ENCODE measurements at places on chromosomes 7 and 10. TPM values are rescaled to one million over a fixed set of nuclear protein-coding genes. Genes with fewer than 3 reads are reported as not detected.

GRCh38 chr7:81210137-81211064 lies 291.6 kb upstream of the SEMA3C start:
- DNase-seq, result no peak

Gene FAM25A
- total RNA-seq, result not detected

Gene PRSS1
- total RNA-seq, result not detected

GRCh38 chr7:50852901-50853300 lies 70.2 kb upstream of the GRB10 start:
- no peak for DNase-seq

DNA sequence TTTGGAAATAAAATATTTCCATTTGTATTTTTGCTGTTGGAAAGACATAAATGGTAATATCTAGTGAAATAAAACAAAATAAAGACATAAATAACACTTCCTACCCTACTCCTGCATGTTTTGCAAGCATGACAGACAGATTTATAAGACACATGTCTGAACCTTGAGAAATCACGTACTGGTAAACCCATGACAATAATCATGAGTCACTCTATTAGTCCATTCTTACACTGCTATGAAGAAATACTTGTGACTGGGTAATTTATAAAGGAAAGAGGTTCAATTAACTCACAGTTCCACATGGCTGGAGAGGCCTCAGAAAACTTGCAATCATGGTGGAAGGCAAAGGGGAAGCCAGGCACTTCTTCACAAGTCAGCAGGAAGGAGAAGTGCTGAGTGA lies 942.2 kb downstream of the REEP3 start:
- DNase-seq, result no peak

DNA sequence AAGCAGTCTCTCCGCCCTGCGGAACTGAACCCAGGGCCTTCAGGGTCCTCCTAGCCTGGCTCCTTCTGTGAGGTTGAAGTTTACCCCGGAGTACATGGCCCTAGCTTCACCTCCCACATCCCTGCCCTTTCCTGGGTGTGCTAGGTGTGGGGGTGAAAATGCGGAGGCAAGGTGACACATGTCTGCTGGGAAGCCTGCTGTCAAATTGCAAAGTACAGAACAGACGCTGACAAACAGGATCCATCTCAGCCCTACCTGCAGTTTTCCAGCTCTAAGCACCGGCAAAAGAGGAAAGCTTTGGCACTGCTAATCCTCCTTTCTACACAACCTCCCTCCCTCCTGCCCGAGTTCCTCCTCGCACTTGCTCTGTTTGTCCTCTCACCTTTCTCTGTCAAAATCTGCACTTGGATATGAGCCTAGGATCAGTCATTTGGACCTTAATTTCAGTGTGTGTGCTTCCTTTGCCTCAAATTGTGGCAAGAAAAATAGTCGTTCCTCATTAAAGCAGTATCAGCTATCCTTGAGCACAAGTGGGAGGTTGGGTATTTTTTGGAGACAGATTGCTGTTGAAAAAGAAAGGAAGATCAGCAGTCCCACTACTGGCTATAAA lies 14.4 kb upstream of the GPR15LG start:
- no peak for DNase-seq

- no peak for DNase-seq
Observed at GRCh38 chr7:129950191-129950932, 2.4 kb downstream of the UBE2H start.

Gene TWIST1
- total RNA-seq, result 2.0 TPM

Gene OR2A25
- total RNA-seq, result not detected

DNA sequence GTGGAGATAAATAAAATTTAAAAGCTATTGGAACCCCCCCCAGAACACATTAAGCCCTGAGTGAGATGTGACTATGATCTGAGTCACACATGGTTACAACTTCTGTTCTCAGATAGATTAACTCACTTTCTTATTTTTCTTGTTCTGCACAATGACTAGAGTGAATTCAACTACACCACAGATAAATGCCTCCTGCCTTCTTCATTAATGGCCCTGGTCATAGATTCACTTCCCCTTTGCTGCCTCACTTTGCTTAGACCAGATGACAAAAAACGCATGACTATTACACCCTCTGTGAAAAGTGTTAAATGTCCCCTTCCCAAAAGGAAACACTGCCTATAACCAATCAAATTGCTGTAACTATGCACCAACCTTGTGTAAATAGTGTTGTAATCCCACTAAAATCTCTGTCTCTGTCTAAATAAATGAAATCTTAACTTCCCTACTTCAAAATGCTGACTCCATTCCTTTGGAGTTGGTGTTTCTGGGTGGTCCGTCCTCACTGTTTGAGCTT lies 49.4 kb downstream of the AKR1D1 start:
- DNase-seq, result no peak

- DNase-seq, result no peak
Observed at GRCh38 chr7:94594882-94595281, 61.1 kb downstream of the SGCE start.

GRCh38 chr10:124611738-124612137 lies 132.4 kb downstream of the FAM53B start:
- DNase-seq, result no peak

- no peak for DNase-seq
Observed at GRCh38 chr10:29450405-29450804, 161.5 kb downstream of the LYZL1 start.

Gene KAZALD1
- total RNA-seq, result 5.7 TPM

DNA sequence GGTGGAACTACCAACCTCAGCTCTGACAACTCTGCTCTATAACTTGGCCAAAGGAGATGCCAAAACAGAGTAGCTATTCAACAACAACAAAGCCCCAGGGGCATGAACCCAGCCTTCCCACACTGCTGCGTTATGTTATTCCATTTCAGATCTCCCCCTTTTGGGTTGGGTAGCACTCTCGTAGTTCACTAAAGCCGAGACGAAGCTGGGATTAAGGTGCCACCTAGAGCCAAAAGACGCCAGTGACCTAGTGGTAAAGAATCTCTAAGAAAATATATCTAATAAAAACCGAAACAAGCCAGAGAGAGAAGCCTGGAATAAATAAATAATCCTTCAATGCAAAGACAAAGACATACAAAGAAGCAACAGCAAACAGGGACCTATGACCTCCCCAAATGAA lies 217.3 kb downstream of the HERPUD2 start:
- DNase-seq, result no peak

GRCh38 chr7:106944035-106944665 lies 79.1 kb downstream of the PIK3CG start:
- DNase-seq, result no peak

Gene ZNF485
- 0.43 TPM for total RNA-seq

GRCh38 chr7:48528646-48529045 lies 357.4 kb downstream of the ABCA13 start:
- DNase-seq, result no peak

Gene ECD
- 6.2 TPM for total RNA-seq

- DNase-seq, result no peak
Observed at GRCh38 chr10:101708073-101708472, 13.1 kb upstream of the FBXW4 start.

DNA sequence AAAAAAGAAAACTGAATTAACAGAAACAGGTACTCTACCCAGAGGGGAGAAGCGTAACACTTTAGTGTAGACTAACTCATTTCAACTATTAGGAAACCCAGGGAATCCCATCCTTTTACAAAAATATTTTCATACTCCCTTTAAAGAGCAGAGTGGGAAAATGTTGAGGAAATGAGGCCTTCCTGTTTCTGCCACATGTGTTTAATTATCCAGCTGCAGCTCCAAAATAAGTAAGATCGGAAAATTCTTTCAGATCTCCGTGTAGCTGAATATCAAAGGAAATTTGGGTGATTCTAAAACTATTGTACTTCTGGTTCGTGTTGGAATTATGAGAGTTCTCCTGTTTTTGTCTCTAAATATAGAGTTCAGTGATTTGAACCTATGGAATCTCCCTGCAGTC lies 58.0 kb upstream of the CAV2 start:
- no peak for DNase-seq

Gene IFIT1B
- not detected for total RNA-seq
